ENCODE measurements at places on chromosomes 12 and 14.
A peak's percentile ranks its signal among the peaks of the same experiment; 100 is the strongest.

GRCh38 chr12:46950094-46950493 is 124.3 kb upstream of the SLC38A4 start:
- no peak for DNase-seq

- peak; percentile 95 for DNase-seq
These were observed 82.8 kb downstream of the BORCS5 start for GRCh38 chr12:12439636-12440035.

- DNase-seq: no peak
These were observed 1.2 kb downstream of the KRT3 start for GRCh38 chr12:52794479-52795331.

GRCh38 chr12:81835783-81836182 is 76.6 kb upstream of the PPFIA2 start:
- no peak for DNase-seq

DNA sequence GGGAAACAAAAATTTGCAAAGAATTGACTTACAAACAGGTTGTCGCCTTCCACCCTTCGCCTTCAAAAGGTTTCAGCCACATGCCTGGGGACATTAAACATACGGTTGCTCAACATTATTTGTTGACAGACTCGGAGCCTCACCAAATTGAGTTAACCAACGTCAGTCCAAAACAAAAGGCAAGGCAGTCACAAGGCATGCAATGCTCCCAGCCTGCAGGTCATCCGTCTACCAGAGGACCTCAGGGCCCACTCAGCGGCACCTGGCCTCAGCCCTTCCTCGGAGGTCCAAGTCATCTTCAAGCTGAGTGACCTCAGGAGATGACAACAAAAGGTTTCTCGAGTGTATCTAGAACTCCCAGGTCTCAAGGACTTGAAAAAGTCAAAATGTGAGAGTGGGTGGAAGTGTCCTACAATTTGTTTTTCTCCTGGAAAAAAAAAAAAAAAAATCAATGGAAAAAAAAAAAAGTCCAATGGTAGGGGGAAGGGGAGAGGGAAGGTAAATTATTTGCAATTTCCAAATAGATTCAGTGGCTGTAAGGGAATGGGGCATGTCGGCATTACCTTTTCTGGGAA is 64.3 kb downstream of the KDM2B start:
- DNase-seq: no peak
